Right atrium auricular region (tissue), 2 donors: ENCODE measurements at places on chromosomes 11 and 22.

- no peak for DNase-seq
Measured at GRCh38 chr11:40401132-40401853, 1058.2 kb downstream of the LRRC4C start.

DNA sequence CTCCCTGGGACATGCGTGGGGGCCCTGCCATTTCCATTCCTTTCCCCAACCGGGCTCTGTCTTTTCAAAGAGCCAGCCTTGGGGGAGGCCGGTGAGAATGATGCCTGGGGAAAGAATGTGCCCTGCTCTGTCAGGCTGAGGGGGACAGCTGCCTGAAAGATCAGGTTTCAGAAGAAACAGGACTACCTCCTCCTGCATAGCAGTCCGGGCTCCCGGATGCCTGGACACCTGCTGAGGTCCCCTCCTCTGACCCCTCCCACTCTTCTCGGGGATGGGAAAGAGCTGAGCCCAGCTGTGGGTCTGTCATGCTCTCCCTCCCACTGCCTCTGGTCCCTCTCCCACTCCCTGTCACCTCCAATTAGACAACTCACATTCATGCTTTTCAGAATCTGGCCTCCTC, 41.8 kb upstream of the CDON start:
- no peak for DNase-seq

DNA sequence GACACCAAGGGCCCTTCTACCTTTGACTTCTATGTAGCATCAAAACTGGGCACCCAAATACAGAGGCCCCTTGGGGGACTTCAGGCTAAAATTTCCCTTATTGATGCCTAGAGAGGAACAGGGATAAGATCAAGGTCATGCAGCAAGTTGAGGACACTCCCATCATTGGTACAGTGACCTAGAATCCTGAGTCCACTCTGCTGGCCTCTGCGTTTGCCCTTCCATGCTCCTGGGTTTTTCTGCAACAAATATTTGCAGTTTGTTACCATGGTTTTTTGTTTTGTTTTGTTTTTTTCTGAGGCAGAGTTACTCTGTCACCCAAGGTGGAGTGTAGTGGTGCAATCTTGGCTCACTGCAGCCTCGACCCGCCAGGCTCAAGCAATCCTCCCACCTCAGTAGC, 64.2 kb downstream of the THAP12 start:
- no peak for DNase-seq

- DNase-seq, result no peak
Measured at GRCh38 chr11:36411202-36411640, 98.9 kb downstream of the TRAF6 start.

- DNase-seq, result no peak
Measured at GRCh38 chr11:80085563-80085962, 644.7 kb upstream of the TENM4 start.

DNA sequence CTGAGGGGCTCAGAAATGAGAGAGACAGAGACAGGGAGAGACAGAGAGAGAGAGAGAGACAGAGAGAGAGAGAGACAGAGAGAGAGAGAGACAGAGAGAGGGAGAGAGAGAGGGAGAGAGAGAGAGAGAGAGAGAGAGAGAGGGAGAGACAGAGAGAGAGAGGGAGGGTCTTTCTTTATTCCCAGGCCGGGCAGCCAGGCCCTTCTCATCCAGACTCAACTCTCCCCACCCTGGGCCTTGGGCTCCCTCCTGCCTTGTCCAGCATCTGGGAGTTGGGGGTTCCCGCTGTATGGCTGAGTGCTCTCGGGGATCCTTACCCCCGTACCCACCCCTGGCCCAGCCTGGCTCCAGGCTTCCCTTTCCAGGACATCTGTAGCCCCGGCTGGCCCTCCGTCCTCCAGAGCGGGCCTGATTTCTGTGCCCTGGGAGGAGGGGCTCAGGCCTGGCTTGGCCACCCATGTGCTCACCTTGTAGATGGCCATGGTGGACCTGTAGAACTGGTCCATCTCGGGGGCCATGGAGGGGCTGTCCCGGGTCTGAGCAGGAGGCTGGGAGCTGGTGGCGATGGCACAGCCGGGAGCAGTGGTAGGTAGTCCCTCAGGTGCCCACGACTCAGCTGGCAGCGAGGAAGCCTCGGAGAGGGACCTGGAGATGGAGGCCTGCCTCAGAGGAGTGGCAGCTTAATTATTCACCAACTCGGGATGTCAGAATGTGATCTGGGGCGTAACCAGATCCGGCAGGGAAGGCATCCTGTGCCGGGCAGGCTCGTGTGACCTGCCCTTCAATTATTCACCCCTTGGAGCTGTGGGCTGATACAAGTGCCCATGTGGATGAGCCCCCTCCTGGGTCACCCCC, at the start of gene BAIAP2L2:
BAIAP2L2 (minus strand) TSS at position 677 of the 855 bp plus-strand sequence; CDS start at position 518, 159 bp downstream.
- no peak for DNase-seq

- no peak for DNase-seq
Measured at GRCh38 chr11:35292279-35292678, 127.1 kb downstream of the SLC1A2 start.

DNA sequence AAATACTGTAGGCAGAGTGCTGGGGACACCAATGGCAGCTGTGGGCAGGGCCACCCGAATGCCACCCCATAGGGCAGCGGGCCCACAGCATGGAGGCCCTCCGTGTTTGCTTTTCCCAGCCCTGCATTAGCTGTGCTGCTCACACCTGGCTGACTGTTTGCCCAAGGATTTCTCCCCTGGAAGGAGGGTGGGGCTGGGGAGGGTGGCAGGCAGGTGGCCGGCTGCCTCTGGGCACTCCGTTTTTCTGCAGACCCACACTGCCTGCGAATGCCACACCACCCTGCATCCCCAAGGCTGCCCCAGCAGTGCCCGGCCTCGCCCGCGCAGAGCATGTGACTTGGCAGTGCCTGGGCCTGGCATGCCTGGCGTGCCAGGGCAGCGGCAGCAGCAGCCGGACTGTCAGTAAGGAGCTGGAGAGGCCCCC, 19.6 kb downstream of the DAGLA start:
- DNase-seq, result no peak

GRCh38 chr22:22877523-22878210, 9.9 kb upstream of the IGLL5 start:
- no peak for DNase-seq

- DNase-seq, result no peak
Measured at GRCh38 chr11:35602979-35603378, 15.3 kb upstream of the FJX1 start.

- no peak for DNase-seq
Measured at GRCh38 chr11:118924591-118925585, 838 bp downstream of the BCL9L start.

DNA sequence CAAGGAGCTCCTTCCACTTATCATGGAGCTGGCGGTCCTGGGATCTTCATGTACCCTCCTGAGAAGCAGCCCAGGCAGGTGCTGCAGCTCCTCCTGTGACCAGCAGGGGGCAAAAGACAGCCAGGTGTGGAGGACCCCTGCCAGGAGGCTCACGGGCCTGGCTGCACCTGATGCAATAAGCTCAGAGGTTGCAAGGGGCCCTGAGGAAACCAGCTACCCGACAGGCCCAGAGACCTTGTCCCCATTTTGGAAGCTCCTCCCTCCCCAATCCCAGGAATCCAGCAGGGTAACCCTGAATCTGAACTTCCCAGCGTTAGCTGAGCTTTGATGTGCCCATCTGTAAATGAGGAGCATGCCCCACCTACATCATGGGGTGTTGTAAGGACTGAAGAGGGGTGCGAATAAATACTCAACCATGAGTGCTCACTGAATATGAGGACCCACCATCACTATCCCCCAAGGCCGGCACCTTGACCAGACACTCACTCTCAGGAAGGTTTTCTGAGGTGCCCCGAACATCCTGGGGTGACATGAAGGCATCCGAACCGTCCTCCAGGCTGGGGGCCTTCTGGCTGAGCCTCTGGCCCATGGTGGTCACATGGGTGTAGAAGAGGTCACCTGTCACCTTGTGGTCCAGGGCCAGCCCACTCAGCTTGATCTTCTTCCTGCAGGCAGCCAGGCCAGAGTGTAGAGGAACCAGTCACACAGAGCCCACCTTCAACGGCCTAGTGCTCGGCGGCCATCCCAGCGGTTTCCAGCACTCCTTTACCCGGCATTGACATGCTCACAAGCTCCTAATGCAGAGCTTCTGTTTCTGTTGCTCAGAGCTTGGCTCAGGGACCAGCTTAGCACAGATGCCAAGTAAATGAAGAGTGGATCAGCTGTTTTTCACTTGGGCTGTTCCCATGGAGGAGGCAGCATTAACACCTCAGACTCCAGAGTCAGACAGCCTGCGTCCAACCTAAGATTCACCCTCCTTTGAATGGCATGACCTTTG, 21.7 kb downstream of the SLC43A1 start:
- no peak for DNase-seq

DNA sequence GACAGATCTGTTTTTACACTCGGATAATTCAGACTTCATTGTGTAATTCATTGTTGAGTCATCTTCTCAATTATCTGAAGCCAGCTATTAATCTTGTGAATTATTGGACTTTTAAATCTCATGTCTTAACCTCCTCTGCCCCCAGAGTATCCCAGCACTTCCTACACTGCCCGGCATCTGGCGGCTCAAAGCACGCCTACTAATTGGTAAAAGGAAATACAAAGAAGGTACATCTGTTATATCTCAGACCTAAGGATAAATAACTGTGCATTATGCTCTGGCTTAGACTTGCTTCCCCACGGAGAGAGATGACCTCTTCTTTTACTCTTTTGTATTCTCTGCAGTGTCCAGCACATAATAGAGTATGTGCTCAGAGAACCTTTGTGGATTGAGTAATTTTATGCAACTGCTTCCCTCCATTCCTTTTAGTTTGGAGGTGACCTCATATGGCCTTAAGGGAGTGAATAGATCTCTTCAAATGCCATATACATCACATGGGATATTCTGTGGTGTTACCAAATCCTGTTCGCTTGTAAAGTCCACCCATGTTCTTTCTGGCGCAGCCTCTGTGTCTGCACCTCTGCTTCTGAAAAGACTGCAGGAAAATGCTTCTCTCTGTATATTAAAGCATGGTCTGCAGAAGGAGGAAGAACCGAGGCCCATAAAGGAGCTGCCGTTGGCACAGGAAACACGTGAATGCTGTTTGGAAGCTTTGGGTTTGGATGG, 125.6 kb upstream of the SORL1-AS1 start:
- no peak for DNase-seq

- DNase-seq, result no peak
Measured at GRCh38 chr11:109859045-109859724, 234.0 kb upstream of the ZC3H12C start.

GRCh38 chr22:26835929-26836528, 178.6 kb downstream of the MIAT start:
- DNase-seq, result no peak

GRCh38 chr11:91104237-91104636, 881.4 kb upstream of the CHORDC1 start:
- DNase-seq, result no peak

GRCh38 chr11:60085909-60086308, 2.6 kb upstream of the MS4A2 start:
- no peak for DNase-seq

GRCh38 chr22:38214302-38215056, 12.7 kb downstream of the MAFF start:
- peak; percentile 69 for DNase-seq

DNA sequence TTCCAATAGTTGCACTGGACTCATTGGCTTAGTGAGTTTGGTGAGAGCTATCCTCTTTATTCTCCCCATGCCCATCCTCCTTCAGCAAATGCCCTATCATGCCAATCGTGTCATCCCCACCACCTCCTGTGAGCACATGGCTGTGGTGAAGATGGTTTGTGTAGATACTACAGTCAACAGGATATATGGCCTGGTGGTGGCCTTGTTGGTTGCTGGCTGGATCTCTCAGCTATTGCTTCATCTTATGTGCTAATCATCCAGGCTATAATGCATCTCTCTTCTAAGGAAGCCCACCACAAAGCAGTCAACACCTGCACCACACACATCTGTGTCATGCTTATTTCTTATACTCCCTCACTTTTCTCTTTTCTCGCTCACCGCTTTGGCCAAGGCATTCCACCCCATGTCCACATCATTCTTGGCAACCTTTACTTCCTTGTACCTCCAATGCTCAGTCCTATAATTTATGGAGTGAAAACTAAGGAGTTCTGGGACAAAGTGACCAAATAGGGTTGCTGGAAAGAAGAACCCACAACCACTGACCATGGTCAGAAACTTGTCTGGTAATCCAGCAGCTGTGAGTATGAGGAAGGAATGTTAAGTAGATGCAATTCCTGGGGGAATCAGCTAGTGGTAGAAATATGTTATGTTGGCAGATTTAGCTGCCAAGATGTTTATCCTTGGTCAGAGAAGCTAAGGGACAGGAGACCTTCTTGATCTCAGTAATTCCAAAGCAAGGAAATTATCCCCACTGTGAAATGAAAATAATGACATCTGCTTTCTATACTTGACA, 16.3 kb upstream of the OR56B1 start:
- no peak for DNase-seq

- DNase-seq, result no peak
Measured at GRCh38 chr11:18632841-18633240, 1.3 kb downstream of the SPTY2D1 start.

DNA sequence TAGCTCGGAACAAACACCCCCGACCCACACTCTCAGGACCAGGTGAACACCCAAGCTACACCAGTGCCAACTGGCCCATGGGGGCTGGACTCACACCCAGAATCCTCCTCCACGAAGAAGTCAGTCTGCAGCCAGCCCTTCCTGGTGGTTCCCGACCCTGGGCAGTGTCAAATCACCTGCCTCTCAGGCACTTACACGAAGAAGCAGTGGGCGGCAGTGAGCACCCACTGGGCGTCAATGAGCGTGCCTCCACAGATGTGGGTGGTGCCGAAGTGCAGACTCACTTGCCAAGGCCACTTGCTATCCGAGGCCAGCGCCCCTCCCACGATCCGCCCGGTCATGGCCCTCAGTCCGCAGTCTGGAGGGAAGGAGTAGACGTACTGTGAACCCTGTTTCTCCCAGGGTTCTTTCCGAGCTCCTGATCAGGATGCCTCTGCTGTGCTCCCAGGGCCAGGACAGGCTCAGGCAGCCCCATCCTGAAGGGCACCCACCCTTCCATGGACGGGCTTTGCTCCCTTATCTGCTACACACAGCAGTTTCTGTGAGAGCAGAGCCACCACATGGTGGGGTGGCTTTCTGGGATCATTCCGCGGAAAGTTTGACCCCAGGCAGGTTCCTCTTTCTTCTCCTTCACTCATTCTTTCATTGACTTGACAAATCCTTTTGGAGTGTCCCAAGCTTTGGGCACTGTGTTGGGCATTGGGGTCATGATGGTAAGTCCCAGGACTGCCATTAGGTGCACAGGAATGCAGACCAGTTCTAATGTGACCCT, 19.4 kb downstream of the TMPRSS13 start:
- DNase-seq, result no peak

- DNase-seq, result no peak
Measured at GRCh38 chr11:18449251-18449650, 6.4 kb upstream of the LDHAL6A start.

- DNase-seq, result no peak
Measured at GRCh38 chr11:33779849-33780528, 5.7 kb upstream of the FBXO3 start.

DNA sequence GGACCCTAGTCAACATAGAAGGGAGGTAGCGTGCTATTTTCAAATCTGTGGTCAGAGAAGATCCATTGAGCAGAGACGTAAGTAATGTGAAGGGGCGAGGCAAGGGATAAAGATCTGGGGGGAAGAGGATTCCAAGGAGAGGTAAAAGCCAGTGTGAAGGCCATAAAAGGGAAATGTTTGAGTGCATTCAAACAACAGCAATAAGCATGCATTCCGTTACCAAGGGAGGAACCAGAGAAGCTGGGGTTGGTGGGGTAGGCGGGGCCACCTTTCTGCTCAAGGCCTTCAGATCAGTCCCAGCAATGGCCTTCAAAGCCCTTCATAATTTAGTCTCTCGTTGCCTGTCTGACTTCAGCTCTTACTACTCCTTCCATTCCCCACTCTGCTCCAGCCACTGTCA, 18.4 kb upstream of the SMPD1 start:
- no peak for DNase-seq
